ENCODE measurements at places on chromosomes 5 and 9. TPM values are rescaled to one million over a fixed set of nuclear protein-coding genes. Genes with fewer than 3 reads are reported as not detected.

The SH3RF2 gene
- 18.9 TPM for total RNA-seq

The GPRIN1 gene
- total RNA-seq: 13.1 TPM

The BARHL1 gene
- total RNA-seq: not detected

The ELL2 gene
- total RNA-seq: 61.1 TPM

The NDST1 gene
- total RNA-seq: 58.6 TPM

The RNF20 gene
- 29.5 TPM for total RNA-seq

The PDE6A gene
- not detected for total RNA-seq

DNA sequence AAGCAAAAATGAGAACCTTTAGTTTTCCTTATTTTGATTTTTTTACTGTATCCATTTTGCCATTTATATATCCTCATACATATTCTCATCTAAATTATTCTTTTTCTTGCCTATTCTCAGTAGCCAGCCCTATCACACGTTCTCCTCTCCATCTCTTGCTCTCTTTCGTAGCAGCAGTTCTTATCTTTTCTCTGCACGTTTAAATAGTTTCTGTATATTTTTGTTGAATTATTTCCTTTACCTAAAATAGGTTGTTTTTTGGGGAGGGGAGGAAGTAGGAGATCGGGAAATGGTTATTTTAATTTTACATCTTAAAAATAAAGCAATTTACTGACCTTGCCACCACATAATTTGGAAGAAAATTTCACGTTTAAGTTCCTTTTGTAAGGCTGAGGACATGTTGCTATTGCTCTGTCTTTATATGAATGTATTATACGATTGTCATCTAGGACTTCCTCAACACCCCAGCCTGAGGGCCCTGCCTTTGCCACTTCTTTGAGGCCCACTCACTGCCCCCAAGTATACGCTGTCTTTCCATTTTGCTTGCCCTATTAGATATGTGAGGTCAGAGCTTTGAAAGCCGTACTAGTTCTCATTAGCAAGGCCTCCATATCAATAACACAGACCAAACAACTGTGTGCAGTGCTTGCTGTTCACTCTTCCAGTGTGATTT is 140.3 kb downstream of the GNAQ start:
- DNase-seq: no peak

DNA sequence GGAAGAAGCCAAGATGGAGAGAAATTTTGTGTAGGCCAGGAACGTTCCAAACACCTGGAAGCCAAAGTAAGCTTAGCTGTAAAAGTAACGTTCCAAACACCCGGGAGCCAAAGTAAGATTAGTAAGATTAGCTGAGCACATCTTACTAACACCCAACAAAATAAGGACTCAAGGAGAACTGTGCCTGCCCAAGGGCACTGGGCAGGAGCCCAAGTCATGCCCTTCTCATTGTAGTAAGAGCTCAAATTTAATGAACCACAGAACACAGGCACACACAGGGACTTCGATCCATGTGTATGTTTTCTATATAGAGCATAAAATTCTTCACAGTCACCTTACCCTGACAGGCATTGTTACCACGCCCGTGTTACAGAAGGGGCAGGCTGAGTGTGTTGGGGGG is 36.1 kb upstream of the NXNL2 start:
- no peak for DNase-seq

GRCh38 chr5:108760512-108760911 is 12.8 kb downstream of the FER start:
- DNase-seq: no peak

GRCh38 chr5:6766604-6767093 is 53.4 kb downstream of the TENT4A start:
- peak; percentile 96 for DNase-seq

GRCh38 chr5:14215901-14216300 is 72.8 kb downstream of the TRIO start:
- DNase-seq: no peak

DNA sequence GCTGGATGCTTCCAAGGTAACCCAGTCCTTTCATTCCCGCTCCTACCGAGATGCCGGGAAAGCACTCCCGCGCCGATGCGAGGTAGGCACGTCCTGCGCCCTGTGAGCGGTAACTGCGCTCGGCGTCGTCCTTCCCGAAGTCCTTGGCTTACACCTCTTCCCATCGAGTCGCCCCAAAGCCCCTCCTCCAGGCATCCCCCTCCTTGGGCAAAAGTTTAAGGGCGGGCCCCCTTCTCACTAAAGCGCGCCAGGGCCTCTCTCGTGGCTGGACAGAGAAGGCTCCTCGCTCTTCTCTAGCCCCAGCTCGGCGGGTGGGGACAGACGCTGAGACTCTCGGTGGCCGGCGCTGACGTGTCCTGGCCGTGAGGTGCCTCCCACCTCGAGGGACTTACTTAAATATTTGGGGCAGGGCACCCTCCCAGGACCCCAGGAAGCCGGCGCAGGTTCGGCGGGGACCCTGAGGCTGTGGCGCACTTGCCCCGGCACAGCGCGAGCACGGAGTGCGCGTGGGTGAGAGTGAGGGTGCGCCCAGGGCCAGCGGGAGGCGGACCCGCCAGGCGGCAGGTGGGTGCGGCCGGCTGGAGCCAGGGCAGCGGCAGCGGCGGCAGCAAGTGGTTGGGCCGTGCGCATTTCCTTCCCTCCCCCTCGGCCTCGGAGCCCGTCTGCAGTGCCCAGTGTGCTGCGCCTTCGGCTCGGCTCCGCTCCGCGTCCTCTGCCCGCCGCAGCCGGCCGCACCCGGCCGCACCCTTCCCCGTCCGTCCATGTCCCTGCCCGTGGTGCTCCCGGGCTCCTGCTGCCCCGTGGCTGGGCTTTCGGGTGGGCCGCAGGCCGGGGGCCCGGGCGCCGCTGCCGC is at the start of gene ENTREP1:
Gene ENTREP1 (plus strand): TSS at position 667 of the 853 bp plus-strand sequence. CDS start 95 bp downstream, at position 762.
- peak; percentile 67 for DNase-seq

GRCh38 chr5:81657386-81657785 is 93.5 kb downstream of the SSBP2 start:
- no peak for DNase-seq

- no peak for DNase-seq
These were observed 103.1 kb downstream of the KCNIP1 start for GRCh38 chr5:170606941-170607340.

- peak; percentile 54 for DNase-seq
These were observed 1461.4 kb upstream of the CDH9 start for GRCh38 chr5:28499766-28500290.

- no peak for DNase-seq
These were observed 485.0 kb upstream of the EDIL3 start for GRCh38 chr5:84869675-84870074.

DNA sequence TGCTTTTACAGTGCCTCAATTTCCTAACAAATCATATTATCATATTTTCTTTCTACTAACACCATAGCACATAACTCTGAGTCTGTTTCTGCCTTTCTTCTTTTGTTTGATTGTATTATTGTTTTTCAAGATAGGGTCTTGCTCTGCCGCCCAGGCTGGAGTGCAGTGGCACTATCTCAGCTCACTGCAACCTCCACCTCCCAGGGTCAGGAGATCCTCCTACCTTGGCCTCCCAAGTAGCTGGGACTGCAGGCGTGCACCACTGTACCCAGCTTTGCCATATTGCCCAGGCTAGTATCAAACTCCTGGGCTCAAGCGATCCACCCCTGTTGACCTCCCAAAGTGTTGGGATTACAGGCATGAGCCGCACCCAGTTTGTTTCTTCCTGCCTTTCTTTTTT is 18.7 kb downstream of the PAIP2 start:
- DNase-seq: no peak

GRCh38 chr9:112705768-112706427 is 12.0 kb downstream of the INIP start:
- no peak for DNase-seq

DNA sequence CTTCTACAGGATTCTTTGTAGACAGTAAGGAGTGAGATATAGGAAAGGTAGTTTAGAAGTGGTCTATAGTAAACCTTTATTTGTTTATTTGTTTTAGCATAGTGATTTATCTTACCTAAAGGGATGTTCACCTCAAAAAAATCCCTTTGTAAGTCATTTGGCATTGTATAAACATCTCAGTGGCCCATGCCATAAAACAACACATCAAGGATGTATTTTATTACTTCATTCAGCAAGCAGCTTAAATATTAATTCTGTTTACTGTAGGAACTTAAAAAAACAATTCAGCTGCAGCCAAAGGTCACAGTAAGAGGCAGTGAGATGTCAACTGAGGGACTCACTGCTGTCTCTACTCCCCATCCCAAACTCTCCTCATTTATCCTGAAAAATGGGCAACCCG is 452.7 kb downstream of the HINT1 start:
- no peak for DNase-seq

GRCh38 chr5:112275671-112276070 is 143.4 kb downstream of the EPB41L4A start:
- DNase-seq: no peak

DNA sequence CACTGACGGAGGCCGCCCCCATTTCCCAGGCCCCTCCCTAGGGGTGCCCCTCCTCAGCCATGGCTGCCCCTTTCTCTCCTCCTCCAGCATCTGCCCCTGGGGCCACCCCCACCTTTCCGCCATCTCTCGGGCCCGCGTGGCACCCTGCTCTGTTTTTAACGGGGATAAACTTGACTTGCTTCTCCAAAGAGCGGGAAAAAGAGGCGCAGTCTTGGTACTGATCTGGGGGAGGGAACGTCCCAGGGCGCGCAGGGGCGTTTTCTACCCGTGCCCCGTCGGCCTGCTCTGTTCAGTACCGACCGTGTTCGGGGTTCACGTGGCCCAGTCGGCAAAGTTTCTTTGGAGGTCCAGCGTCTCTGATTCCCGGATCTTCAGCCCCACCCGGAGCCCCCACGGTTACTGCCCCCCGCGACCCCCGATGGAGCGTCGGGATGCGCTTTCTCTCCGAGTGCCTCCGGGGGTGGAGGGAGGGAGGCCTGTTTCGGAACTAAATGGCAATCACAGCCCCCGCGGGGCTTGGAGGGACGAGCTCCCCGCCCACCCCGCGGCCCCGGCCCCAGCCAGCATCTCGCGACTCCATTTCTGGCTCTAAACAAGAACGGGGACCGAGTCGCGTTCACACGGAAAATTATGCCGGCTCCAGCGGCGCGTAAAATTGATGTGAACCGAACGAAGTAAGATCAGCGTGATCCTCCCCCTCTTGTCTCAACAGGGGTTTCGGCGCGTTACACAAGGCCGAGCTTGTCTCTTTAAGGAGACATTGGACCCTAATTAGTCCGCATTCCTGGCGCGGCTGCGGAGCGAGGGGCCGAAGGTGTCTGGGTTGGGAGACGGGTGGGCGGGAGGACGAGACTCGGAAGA is 1.1 kb upstream of the TLE4 start:
- DNase-seq: no peak

GRCh38 chr9:36116593-36116992 is 19.9 kb upstream of the GLIPR2 start:
- DNase-seq: peak; percentile 33

GRCh38 chr9:12640016-12640587 is 53.1 kb upstream of the TYRP1 start:
- peak; percentile 56 for DNase-seq

- no peak for DNase-seq
These were observed 12.3 kb downstream of the TLE4 start for GRCh38 chr9:79583952-79584654.

GRCh38 chr5:120818128-120818527 is 354.0 kb downstream of the PRR16 start:
- DNase-seq: peak; percentile 4

DNA sequence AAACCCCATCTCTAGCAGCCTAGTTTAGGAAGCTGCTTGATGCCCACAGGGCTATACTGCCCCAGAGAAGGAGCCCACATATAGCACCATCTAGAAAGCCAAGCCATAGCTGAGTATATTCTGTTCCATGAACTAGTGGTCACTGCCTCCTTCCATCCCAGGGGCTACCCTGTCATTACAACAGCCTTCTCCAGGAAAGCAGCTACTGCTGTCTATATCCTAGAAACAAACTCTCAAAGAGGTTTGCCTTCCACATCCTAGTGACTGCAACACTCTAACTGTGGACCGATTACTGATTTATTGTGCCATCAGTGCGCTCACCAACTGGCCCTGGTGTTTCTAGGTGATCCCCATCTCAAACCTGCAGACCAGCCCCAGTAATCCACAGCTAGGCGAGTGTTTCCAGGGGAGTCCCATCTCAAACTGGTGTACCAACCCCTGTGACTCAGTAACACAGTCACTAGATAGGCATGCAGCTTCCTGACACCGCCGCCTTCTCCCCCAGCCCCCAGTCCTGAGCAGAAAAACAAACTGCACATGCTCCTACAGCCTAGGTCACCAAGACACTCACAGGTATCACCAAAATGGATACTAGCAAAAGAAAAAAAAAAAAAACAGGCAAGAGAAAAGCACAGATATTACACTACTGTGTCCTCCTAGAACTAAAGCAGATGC is 14.8 kb downstream of the SPTLC1 start:
- DNase-seq: peak; percentile 94

DNA sequence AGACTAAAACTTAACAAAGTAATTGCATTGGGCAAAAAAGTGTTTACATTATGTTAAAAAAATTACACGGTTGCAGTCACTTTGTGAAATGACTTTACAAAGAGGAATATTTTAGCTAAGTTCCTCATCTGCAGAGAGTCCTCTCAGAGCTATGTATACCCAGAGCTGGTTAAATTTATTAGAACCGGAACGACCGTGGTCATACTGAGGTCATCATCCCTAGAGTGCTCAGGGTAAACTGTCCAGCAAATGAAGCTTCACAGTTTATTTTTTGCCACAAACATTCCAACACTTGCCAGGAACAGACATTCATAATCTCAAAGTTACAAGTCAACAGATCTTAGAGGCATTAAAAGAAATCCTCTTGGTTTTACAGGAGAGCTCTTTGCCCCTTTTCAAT is 897 bp downstream of the ROPN1L start:
- DNase-seq: no peak

DNA sequence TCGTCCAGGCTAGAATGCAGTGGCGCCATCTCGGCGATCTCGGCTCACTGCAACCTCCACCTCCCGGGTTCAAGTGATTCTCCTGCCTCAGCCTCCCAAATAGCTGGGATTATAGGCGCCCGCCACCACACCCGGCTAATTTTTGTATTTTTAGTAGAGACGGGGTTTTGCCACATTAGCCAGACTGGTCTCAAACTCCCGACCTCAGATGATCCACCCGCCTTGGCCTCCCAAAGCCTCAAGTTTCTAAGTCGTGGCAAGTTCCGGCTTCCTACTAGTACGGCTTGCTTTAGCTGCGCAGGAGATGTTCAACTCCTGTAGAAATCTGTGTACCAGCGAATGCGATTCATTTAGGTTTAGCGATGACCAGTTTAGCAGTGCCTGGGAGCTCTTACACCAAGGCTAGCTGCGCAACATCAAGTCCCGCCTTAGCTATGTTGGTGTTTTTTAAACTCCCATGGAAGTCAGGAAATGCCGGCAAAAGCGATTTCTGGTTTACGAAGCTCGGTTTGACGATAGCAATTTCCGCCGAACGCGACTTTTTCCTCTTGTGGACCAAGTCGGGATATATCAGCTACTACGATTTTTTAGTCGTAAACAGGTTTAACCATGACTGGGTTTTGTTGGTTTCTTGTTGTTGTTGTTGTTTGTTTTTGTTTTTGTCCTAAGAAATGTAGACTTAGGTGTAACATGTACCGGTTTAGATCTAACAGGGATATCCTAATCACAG is 46.4 kb downstream of the ANXA2R start:
- DNase-seq: no peak

- no peak for DNase-seq
These were observed 391 bp downstream of the RALGDS start for GRCh38 chr9:133120501-133121197.

Measured in HT1080 (cell line).